ENCODE measurements at places on chromosomes 5 and 9.

- DNase-seq, result no peak
These were observed 177.6 kb downstream of the MUSK start for GRCh38 chr9:110846215-110846614.

- no peak for DNase-seq
These were observed 29.6 kb upstream of the TAF1L start for GRCh38 chr9:32665101-32665500.

GRCh38 chr9:136847088-136847825 lies 2.0 kb upstream of the PHPT1 start:
- DNase-seq, result no peak

GRCh38 chr5:106093134-106093533 lies 1577.6 kb downstream of the EFNA5 start:
- DNase-seq, result no peak

- no peak for DNase-seq
These were observed 211.2 kb downstream of the CDH10 start for GRCh38 chr5:24433555-24433954.

GRCh38 chr5:88734983-88735382 lies 148.0 kb downstream of the MEF2C start:
- DNase-seq, result no peak

DNA sequence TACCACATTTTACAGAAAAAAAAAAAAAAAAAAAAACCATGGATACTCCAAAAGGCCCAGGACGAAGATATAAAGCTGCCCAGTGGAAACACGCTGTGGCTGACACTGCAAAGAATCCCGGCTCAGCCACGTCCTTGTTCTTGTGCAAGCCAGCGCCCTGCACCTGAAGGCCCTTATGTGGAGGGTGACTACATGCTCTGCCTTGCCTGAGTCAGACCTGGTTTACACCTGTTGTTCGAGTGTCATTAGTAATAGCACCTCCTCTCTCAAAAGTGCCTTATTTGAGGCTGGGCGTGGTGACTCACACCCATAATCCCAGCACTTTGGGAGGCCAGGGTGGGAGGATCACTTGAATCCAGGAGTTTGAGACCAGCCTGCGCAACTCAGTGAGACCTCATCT lies 54.3 kb upstream of the ZSWIM6 start:
- no peak for DNase-seq

DNA sequence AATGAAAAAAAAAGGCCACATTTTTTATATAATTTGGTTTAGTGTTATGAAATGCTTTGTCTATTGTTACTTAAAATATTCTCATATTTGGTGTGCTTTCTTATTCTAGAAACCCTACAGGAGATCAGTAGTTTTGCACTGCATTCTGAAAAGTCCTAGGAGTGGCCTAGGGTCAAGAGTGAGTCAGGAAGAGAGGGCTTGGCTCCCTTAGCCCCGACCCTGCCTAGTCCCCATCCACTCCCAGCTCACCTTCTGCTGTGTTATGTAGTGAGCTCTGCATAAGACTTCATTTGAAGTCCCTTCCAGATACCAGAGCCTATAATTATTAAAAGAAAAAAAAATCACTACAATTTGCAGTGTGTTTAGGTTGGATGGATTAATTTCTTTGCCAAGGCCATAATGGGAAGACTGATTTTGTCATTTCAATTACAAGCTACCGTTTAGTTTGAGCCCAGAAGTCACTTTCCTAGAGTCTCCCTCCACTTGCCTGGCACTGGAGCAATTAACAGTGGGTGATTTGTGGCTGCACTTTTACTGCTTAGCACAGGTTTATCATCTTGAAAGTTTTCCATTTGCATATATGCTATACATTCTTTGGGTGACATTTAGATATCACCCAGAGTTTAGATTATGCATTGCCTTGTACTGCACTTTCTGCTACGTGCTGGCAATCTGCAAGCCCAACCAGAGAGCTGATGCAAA lies 143.3 kb downstream of the INSYN2B start:
- no peak for DNase-seq

GRCh38 chr5:149640350-149640999 lies 59.2 kb downstream of the ARHGEF37 start:
- DNase-seq, result no peak

DNA sequence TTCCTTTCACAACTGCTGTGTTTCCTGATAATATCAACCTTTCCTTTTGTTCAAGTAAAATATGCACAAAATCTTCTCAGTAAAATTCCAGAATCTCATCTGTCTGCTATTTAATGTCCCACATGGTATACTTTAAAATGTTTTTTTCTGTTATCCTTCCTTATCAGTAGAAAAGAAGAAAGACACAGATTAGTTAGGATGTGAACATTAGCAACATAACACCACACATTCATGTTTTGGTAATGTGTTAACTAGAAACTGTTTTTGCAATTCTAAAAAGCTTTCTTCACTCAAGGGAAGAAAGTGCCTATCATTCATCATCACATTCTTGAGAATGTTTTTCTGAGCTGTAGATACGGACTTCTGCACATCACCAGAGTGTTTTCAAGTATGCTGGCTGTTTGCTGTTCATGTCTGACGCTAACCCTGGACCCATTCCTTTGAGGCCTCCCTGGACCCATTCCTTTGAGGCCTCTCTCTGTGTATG lies 10.5 kb upstream of the ARSB start:
- DNase-seq, result no peak

DNA sequence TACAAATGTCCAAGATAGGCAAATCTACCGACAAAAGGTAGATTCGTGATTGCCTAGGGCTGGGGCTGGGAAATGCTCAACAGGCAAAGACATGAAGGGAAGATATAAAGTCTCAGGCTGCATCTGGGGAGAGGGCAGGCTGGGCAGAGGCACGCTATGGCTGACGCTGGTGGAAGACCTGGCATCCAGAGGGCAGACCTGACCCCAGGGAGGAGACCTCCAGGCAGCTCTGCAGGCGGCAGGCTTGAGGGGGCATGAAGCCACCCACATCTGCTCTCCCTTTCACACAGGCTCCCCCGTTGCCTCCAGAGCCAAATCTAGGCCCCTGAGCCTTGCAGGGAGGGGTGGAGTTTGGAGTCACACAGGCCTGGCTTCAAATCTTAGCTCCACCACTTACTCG lies 145.5 kb downstream of the PAX5 start:
- no peak for DNase-seq

DNA sequence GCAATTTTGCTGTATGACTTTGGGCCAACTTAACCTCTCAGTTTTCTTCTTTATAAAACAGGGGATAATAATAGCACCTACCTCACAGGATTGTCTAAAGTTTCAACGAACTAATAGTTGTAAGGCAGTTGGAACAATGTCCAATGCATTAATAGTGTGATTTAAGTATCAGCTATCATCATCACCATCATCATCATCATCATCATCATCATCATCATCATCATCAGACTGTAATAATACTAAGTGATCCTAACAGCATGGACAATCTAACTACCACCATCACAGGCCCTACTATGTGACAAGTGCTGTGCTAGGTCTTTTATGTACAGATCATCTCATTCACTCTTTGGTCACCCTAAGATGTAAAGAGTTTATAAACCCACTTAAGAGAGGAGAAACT lies 196.0 kb downstream of the MAPKAP1 start:
- no peak for DNase-seq

- DNase-seq, result no peak
These were observed 78.1 kb downstream of the RICTOR start for GRCh38 chr5:38996123-38996522.

DNA sequence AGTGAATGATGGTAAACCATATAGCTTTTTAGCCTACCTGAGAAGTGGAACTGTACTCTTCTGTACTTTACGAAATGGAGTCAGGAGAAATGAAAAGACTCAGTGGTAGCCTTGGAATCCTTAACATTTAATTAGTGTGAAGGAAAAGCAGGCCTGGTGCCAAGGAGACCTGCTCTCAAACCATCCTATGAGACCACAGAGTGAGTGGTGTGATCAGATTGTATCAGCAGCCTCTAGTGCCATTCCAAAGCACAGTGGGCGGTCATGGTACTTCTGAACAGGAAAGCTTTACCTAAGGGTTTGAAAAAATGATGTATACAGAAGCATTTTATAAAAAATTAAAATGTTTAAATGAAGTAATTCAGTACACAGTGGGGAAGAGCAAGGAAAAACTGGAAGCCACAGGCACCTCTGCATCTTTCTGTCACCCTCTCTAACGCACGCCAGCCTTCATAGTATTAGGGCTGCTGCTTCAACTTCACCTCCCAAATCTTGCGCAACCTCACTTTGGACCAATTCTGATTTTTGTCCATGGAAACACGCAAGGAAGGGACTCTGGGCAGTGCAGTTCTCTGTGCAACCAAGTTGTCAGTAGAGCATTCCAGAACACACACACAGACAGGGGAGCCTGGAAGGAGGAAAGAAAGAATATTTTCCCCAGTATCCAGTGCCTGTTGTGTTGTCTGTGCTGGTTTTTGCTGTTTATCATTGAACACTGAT lies 203.7 kb downstream of the SH3GL2 start:
- DNase-seq, result no peak

- DNase-seq, result no peak
These were observed 189.5 kb downstream of the SEMA5A start for GRCh38 chr5:9356351-9356825.

GRCh38 chr9:13758936-13759335 lies 479.4 kb upstream of the MPDZ start:
- DNase-seq, result no peak

GRCh38 chr5:147780924-147781573 lies 1.5 kb downstream of the JAKMIP2 start:
- no peak for DNase-seq

- DNase-seq, result no peak
These were observed 62.0 kb downstream of the USP20 start for GRCh38 chr9:129897263-129897662.

GRCh38 chr9:107504585-107505455 lies 15.3 kb upstream of the KLF4 start:
- no peak for DNase-seq

DNA sequence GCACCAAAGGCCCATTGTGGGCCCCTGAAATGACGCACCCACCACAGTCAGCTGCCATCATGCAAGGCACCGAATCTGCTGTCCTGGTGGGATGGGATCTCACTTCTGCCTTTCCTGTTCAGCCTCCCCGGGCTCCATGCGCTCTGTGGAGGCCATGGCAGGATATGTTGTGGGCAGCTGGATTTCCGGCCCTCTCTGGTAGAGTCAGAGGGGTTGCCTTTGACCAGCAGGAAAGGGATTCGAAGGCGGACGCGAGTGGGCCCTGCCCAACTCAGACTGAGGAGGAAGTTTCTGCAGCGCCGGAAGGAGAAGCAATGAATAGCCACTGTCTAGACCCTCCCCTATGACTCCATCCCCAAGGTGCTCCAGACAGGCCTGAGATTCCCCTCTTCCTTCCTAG lies 35.5 kb downstream of the GADD45G start:
- no peak for DNase-seq

DNA sequence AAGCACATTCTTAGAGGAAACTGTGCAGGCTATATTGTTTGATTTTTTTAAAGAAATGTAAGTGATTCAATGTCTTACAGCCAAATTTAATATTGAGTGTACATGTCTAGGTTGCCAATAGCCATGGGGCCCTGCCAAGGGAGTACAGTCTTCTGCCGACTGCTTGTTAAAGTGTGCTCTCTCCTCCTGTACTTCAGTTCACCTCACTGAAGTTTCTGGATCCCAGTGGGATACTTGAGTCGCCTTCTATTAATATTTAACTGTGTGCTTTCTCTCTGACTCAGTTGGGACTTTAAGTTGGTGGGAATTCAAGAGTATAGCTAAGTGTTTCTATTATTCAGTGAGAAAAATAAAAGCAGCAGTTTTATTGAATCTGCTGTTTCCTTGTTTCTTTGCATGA lies 44.5 kb upstream of the C5orf47 start:
- no peak for DNase-seq

DNA sequence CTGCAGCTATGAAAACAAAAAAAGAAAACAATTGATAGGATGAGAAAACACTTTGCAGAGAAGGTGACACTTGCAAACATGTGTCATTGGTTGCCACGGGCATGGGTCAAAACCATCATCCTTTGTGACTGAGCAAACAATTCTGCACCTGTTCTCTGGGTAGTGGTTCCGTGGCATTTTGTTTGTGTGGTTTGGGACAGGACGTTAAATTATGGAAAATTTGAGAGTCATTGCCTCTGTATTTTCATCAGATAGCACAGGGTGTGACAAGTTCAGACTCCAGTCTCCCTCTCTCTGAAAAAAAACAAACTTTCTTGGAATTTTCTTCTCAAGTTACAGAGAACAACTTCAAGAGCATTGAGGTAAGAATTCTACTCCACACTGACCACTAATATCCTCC lies 113.4 kb upstream of the HMHB1 start:
- no peak for DNase-seq

GRCh38 chr9:38389313-38389712 lies 3.2 kb upstream of the ALDH1B1 start:
- DNase-seq, result no peak

DNA sequence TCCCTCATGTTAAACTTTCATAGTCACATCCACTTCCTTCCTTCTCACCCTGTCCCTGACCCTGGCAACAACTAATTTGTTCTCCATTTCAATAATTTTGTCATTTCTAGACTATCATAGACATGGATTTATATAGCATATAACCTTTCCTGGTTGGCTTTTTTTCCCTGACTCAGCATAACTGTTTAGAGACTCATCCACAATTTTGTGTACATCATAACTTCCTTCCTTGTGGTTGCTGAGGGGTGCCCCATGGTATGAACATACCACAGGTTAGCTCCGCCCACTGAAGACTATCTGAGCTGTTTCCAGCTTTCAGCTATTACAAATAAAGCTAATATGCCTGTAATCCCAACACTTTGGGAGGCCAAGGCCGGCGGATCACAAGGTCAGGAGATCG lies 137.3 kb downstream of the PHF2 start:
- no peak for DNase-seq

DNA sequence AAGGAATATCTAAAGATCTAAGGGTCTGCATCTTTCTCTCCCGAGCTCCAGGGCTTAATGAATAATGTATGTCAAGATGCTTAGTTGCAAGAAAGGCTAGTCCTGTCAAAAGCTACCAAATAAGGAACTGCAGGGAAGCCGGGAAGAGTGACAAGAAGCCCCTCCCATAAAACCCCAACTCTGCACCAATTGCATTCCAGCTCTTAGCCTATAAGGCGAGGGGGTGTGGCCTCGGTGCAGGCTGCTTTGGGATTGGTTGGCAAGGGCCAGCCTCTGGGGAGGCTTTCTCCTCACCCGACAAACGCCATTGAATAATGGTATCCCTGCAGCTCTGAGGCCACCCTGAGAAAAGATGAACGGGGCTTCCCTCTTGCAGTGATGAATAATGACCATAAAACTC lies 416.9 kb downstream of the RAB3C start:
- no peak for DNase-seq

DNA sequence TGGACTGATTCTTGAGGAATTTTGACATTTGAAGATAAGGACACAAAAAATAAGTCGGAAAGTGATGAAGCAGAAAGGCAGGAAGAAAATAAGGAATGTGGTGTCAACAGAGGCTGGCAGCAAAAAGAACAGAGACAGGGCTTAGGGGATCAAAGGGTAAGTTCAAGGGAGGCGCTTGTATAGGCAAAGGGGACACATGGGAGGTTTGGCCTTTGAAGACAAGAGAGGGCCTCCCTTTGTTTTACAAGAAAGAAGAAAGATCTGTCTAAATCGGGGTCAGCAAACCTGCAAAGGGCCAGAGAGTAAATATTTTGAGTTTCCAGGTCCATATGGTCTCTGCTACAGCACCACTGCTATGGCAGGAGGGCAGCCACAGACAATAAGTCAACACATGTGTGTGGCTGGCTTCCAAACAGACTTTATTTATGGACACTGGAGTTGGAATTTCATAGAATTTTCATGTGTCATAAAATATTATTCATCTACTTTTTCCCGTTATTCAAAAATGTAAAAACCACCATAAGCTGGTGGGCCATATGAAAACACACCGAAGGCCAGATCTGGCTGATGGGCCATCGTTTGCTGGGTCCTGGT lies 112.0 kb upstream of the FBXL7 start:
- no peak for DNase-seq

- DNase-seq, result no peak
These were observed 35.7 kb downstream of the RASGRF2 start for GRCh38 chr5:80995908-80996307.
